ENCODE measurements at places on chromosomes 7 and 10.

DNA sequence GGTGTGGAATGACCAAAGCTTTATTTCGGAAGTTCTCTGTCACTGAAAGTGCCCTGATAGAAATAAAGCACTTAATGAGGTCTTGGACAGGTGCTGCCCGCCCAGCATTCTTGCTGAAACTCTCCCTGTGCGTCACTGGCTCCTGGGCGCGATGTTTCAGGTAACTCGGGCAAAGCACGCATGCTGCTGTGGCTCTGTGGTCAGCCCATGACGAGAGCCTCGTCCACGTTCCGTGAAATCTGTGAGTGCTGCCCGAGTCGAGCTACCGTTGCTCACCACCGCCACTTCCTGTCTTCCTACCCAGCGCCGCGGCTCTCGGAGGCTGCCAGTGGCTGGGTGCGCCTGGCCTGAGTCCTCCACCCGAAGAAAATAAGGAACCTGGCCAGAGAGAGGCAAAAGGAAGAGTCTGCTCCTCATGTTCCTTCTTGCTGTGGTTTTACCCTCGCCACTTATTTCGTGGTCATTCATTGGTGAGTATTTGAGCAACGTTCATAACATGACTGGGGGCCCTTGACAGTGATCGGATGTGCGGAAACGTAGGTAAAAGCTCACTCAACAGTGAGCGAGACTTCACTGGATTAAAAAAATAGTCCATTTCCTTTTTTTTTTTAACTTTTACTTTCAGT lies 95.5 kb downstream of the MAP3K8 start:
- no peak for DNase-seq

GRCh38 chr7:69896121-69896520 lies 297.8 kb downstream of the AUTS2 start:
- DNase-seq, result no peak

DNA sequence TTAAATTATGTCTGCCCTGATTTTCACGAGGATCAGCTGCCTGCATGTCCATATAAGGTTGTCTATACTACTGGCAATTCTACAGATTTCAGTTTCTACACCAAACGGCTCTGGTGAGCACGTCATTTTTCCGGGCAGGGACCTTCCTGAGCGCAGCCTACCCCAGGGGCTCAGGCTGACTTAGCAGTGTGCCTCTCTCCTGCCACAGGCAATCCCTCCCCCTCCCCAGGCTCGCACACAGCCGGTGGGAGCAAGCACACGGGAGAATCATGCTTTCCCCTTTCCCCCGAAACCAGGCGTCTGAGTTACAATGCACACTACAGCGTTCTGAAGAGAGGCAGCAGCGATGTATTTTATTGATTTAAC lies 1.7 kb downstream of the KLF6 start:
- DNase-seq, result no peak

GRCh38 chr7:81469869-81470723 lies 299.8 kb downstream of the HGF start:
- peak; percentile 55 for DNase-seq

- no peak for DNase-seq
These were observed 25.0 kb downstream of the SHH start for GRCh38 chr7:155787171-155787851.

- DNase-seq, result no peak
These were observed 65.7 kb upstream of the INSIG1 start for GRCh38 chr7:155231941-155232340.

- DNase-seq, result no peak
These were observed 87.4 kb downstream of the ELAPOR2 start for GRCh38 chr7:86972072-86972471.

GRCh38 chr10:73810358-73810734 lies 1.1 kb downstream of the NDST2 start:
- DNase-seq, result no peak

- peak; percentile 51 for DNase-seq
These were observed 41.3 kb downstream of the CUBN start for GRCh38 chr10:17088118-17088806.

GRCh38 chr7:155662343-155663043 lies 18.0 kb downstream of the RBM33 start:
- no peak for DNase-seq

- DNase-seq, result no peak
These were observed 4.0 kb downstream of the AEBP1 start for GRCh38 chr7:44107961-44108767.

- no peak for DNase-seq
These were observed 24.4 kb upstream of the ZMIZ2 start for GRCh38 chr7:44724276-44724675.

DNA sequence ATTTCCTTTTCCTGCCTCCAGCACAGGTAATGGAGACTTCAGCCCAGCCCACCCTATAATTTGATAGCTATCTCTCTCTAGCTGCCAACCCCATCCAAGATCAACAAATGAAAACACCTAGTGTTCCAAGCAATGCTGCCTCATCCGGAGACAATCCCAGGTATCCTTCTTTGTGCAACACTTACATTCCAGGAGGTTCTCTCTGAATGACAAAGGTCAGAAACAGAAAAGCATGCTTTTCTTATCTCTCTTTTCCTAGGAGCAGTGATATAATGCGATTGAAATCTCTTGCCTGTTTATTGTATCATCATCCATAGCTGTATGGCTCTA lies 699.3 kb downstream of the INHBA start:
- DNase-seq, result no peak

DNA sequence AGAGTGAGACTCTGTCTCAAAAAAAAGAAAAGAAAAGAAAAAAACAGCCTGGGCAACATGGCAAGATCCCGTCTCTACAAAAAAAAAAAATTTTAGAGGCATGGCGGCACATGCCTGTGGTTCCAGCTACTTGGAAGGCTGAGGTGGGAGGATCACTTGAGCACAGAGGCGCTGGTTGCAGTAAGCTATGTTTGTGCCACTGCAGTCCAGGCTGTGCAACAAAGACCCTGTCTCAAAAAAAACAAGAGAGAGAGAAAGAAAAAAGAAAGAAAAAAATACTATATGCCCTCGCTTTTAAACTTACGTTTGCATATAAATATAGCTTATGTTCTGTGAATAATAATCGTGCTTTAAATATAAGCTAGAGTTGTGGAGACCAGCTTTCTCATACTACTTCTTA lies 11.2 kb downstream of the HACD1 start:
- no peak for DNase-seq

GRCh38 chr7:158728911-158729645 lies 24.5 kb upstream of the NCAPG2 start:
- DNase-seq, result no peak

- DNase-seq, result no peak
These were observed 75.3 kb upstream of the GRB10 start for GRCh38 chr7:50857804-50858489.

GRCh38 chr10:75043256-75044131 lies 68.0 kb upstream of the SAMD8 start:
- no peak for DNase-seq

DNA sequence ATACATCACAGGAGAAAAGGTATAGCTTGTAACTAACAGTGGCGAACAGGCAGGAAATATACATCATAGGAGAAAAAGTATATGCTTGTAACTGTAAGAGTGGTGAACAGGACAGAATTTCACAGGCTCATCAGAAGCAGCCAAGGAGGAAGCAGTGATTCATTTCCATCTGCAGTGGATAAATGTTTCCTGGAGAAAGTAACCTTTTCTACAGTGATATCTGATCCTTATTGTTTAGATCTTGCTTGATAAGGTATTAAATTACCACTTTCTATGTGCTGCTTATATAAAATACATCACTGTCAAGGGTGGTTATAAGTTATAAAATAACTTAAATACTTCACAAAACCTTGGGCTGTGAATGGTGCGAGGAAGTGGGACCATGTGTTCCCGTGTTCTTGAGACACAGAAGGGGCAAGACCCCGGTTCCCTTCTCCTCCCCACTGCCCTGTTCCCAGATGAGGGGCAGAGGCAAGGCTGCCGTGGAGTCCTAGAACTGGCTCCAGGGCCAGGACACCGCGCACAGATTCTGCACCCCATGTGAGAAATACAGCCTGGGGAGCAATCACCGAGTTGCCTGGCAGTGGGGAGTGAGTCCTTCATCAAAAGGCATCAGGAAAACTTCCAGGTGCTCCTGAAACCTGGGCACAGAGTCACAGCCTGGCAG lies 135.2 kb downstream of the DIP2C start:
- no peak for DNase-seq

DNA sequence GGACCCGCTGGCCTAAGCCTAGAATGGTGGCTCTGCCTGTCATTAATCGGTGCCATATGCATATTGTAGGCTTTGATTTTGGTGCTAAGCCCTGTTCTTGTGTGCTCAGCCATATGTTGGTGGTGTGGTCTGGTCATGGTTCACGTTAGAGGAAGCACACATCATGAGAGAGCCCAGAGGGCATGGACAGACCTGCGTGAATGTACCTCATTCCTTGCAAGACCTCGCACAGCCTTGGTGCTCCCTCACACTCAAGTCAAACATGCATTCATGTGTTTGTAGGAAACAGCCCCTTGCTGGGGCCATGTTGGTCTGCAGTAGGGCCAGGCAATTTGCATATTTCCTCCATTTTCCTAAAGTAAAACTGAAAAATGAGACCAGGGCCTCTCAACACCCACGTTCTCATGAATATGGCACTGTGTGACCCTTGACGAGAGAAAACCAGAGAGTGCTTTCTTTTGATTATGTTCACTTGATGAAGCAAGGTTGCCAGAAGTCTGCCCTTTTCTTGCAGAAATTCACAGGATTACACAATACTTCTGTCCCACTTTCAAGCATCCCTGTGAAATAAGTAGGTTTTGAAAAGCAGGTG lies 268.7 kb downstream of the CELF2 start:
- no peak for DNase-seq

All from stromal cell of bone marrow (primary cell).